ENCODE measurements at places on chromosomes 7 and 10.

GRCh38 chr7:156842317-156842716 lies 50.7 kb downstream of the LMBR1 start:
- no peak for DNase-seq

- DNase-seq, result no peak
Measured at GRCh38 chr7:151012911-151013347, 11.4 kb downstream of the ATG9B start.

GRCh38 chr7:74216361-74216761 lies 6.6 kb downstream of the LAT2 start:
- no peak for DNase-seq

GRCh38 chr7:17440831-17441230 lies 142.4 kb downstream of the AHR start:
- no peak for DNase-seq

DNA sequence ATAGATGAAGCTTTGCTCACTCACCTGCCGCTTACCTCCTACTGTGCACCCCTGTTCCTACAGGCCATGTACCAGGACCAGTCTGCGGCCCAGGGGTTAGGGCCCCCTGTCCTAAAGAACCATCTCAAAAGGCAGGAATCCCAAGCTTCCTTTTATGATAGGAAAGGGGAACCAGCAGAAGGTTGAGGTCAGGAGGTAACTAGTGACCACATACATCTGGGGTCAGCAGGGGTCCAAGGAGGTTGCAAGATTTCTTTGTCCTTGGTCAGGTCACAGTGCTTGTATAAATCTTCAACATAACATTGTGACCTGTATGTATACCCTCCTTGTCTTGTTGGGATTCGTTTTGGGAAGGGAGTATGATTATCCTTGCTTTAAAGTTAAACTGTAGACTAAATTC lies 73.8 kb downstream of the OAT start:
- DNase-seq, result no peak

DNA sequence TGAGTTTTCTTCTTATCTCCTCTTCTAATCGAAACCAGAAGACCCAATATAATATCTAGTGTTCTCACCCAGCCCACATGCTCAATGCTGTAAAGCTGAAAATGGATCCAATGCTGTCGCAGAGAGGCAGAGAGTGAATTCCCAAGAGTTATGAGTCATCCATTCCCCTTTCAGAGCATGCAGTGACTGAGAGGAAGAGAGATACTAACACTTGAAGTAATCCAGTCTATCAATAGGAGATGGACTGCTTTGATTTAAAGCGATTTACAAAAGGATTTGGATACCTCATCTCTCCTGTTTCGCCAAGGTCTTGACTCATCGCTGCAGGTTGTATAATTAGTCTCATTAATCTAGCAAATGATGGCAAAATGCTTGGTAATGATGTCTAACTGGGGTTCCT lies 41.5 kb upstream of the PRKCQ start:
- DNase-seq, result no peak

GRCh38 chr10:124491105-124491504 lies 29.5 kb downstream of the LHPP start:
- DNase-seq, result no peak

DNA sequence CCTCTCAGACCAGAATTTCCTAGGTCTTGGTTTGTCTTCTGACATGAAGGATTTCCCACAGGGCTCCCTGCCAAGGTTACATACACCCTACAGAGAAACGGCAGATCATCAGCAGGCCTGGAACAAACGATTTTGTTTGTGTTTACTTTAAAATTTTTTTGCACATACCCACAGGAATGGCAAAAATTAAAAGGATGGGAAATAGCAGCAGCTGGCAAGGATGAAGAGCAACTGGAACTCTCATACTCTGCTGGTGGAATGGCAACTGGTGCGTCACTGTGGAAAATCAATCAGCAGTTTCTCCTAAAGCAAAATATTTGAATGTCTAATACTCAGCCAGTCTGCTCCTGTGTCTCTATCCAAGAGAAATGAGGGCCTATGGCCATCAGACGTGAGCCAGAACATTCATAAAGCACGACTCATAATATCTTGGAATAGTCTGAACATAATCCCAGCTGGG lies 6.5 kb downstream of the BAIAP2L1 start:
- DNase-seq, result no peak

DNA sequence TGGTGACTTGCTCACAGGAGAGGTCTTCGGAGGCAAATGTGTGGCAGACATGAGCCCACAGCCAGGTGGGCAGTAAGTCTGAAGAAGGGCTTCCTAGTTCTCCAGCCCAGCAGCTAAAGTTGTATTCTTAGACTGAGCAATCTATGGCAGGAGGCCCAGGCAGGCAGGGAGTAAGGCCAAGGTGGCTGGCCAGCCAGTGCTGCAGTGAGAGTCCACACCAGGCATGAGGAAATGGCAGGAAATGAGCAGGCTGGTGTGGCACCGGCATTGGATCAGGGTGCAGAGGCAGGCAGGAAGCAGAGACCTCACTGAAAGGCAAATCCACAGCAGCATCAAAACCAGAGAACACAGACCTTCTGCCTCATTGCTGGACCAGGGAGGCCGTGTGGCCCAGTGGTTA lies 84.6 kb upstream of the PDE1C start:
- DNase-seq, result no peak

GRCh38 chr7:36814311-36814710 lies 90.0 kb upstream of the AOAH start:
- DNase-seq, result no peak

- no peak for DNase-seq
Measured at GRCh38 chr10:3265088-3265487, 92.5 kb upstream of the PITRM1 start.

GRCh38 chr7:124308384-124308783 lies 275.5 kb upstream of the TMEM229A start:
- DNase-seq, result no peak

DNA sequence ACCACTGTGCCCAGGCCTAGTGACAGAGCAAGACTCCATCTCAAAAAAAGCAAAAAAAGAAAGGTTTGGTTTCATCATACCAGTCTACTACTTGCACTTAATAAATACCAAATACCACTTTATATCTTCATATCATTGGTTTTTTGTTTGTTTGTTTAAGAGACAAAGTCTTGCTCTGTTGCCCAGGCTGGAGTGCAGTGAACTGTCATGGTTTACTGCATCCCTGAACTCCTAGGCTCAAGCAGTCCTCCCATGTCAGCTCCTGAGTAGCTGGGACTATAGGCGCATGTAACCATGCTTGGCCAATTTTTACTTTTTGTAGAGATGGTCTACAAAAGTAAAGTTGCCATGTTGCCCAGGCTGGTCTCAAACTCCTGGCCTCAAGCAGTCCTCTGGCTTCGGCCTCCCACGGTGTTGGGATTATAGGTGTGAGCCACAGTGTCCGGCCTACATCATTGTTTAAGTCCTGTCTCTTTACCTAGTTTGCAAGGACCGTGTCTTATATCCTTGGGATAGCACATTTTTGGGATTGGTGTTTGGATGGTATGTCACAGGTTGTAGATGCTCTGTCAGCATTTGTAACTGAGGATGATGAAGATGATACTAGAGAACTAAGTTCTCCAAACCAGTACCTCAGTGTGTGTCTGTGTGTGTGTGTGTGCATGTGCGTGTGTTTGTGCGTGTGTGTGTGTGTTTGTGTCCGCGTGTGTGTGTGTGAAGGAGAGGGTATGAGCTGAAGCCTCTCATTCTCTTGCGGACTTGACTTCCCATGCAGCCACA lies 9.3 kb downstream of the LMTK2 start:
- no peak for DNase-seq

GRCh38 chr10:108064746-108065260 lies 900.3 kb upstream of the SORCS1 start:
- DNase-seq, result no peak

DNA sequence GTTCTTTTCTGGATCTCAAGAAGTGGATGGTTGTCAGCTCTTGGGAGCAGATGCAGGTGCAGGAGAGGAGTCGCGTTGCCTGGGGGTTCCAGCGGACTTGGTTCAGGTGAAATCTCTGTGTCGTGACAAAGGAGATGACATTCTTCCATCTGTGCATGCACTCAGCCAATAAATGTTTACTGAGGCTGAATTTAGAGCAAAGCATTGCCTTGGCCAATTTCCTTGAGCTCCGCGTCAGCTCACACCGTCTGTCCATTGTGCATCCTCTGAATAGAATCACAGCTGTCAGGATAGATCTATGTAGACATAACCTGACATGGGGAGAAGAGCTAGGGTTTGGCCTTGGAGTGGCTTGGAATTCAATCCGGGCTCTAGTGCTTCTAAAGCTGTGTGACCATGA lies 343.7 kb downstream of the GLRX3 start:
- no peak for DNase-seq

GRCh38 chr10:19785366-19785765 lies 30.9 kb upstream of the PLXDC2 start:
- DNase-seq, result no peak

- DNase-seq, result no peak
Measured at GRCh38 chr7:47078241-47078640, 503.7 kb downstream of the TNS3 start.

GRCh38 chr10:32437334-32437733 lies 8.6 kb upstream of the CCDC7 start:
- DNase-seq, result no peak

DNA sequence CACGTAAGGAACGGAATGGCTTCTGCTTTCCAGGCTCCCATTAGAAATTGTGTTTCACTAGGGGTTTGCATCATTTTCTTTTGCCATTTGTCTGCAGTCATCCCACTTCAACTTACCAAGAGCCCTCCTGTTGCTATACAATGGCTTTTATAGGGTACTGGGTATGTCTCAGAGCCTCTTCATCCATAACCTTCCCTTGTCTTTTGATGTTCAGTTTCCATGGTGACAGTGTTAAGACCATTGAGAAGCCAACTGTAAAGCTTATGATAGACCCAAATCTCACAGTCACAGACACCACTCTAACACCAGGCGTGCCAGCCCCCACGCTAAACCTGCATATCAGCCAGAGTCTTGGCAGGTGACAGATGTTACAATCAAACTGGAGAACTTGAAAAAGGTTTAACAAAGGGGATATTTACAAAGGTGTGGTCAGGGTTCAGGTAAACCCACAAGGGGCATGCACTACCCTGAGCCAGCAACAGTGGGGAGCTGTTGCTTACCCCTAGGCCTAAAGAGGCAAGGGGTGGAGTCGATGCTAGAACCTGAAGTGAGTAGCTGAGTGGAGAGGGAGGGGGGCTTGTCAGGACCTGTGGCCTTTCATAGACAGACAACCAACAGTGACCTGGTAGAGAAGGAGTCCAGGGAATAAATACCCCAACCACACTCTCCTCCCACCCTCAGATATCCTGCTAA lies 53.2 kb upstream of the ABLIM1 start:
- DNase-seq, result no peak

DNA sequence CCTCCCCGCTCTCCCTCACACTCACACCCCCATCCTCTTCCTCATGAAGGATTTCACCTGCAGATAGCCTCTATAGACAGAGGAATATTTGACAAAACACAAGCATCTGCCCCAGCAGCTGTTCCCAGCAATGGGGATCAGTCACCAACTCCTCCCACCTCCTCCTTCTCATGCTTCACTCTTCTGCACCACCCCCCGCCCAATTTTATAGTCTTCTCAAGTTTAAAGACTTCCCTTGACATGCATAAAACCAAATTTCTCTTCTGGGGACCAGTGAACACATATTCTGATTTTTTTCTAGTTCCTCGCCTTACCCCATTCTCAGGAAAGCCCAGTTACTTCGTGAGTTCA lies 654.4 kb downstream of the LRMDA start:
- DNase-seq, result no peak

- no peak for DNase-seq
Measured at GRCh38 chr10:19656420-19657042, 159.7 kb upstream of the PLXDC2 start.

GRCh38 chr10:60848126-60848525 lies 69.8 kb downstream of the CDK1 start:
- DNase-seq, result no peak

DNA sequence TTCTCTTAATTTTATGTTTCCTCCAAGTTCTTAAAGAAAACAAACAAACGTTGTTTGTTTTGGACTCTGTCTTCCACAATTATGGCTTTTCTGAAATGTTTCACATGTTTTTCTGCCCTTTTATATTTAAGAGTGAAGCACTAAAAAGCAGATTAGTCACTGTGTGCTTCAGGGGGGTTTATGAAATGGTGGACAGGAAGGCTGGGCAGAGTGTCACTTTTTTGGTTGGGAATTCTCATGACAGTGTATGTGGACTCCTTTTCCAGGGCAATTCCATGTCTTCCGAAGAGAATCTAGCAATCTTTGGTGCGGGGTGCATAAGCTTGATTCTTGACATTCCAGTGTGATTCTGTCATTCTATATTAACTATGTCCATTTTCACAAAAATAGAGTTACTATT lies 669.4 kb downstream of the PARD3 start:
- DNase-seq, result no peak

DNA sequence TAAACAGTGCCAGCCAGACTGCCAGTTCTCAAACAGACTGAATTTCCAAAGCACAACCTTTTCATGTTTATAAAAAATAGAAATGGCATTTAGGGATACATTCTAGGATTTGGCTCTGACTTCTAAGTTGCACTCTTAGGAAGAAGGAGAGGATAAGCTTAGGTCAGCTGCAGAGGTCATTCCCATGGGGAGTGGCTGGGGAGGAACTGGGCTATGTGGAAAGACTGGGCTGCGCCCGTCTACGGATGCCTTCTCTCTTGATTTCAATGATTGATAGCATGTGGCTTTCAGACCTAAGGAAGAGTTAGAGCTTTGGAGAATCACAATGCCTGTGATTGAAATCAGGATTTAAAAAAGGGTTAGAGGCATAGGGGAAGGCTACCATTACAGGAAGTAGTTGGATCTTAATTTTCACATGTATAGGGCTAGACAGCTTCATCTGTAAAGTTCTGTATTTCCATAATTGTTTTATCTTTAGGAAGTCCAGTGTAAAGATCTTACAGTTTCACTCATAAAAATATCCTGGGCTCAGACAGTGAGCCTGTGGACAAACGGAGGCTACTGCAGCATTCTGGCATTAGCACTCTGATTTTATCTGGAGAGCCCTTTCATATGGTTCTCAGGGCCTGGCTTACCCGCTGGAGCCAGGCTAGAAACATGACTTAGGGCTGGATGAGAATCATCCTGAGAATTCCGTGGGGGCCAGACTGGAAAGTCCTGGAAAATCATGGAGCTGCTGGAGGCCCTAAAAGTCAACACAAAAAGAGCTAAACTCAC lies 29.5 kb downstream of the NUDT5 start:
- DNase-seq, result no peak
